Left ventricle myocardium inferior (tissue), 1 donor: ENCODE measurements at places on chromosomes 11 and 22. TPM values are rescaled to one million over a fixed set of nuclear protein-coding genes. Genes with fewer than 3 reads are reported as not detected.

DNA sequence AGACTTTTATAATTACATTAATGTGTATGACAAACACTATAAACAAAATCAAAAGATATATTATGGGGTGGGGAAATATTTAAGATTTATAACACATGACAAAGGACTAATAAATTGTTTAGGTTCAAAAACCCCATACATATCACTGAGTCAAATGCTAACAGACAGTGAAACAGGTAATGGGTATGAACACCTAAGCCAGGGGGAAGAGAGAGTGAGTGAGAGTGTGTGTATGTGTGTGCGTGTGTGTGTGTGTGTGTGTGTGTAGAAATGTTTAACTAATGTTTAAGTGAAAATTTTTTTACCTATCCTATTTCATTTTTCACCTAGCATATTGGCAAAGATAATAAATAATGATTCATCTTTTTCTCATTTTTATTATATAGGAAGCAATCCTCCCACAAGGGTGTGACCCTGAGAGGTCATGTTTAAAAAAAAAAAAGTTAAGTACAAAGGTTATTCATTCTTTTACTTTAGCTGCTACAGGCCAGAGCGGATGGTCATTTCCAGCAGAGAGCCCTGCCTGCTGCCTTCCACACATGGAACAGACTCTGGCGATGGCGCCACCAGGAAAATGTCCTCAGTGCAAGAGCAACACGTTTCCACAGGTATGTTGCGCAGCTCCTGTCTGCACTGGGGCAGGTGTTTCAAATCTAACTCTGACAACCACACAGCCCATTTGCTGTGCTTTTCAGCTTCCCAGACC is 72.9 kb downstream of the PISD start:
- no peaks in the 10 kb centered on the region for H3K27me3 ChIP-seq
- H3K27ac ChIP-seq, result no peak overlapping the region
- peaks cover 11% of the 10 kb centered on the region for H3K36me3 ChIP-seq
- peaks cover 5% of the 10 kb centered on the region for H3K4me1 ChIP-seq
- no peak for DNase-seq

- no peaks in the 10 kb centered on the region for H3K36me3 ChIP-seq
- H3K27ac ChIP-seq, result no peak overlapping the region
- no peak overlapping the region for H3K4me3 ChIP-seq
- no peaks in the 10 kb centered on the region for H3K4me1 ChIP-seq
Measured at GRCh38 chr11:132062541-132062940, 692.1 kb downstream of the NTM start.

DNA sequence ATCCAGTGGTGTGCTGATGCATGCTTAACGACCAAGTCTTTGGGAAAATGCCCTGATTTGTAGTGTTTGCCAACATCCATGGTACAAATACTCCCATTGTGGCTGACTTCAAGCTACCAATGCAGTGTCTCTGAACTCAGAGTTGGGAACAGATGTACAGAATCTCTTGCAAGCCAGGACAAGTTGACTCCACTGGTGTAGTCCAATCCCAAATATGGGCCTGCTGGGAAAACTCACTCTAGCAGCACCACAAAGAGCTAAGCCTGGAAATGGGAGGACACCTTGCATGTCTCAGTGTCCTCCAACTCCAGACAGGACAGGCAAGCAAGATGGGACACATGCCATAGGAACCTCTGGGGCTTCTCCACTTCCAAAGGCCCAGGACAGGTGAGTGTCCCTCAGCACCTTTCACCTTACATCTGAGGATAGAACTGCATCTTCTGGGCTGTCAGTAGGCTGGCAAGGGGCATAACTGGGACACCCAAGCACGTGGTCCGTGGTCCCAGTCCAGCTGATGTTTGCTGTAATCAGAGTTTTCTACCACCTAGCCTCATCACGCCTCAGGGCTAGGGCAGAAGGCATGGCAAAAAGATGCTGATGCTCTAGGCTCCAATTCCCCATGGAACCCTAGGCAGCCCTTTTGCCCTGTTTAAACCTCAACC is 6.5 kb downstream of the LMO1 start:
- no peak overlapping the region for H3K4me3 ChIP-seq
- H3K4me1 ChIP-seq, result peaks cover 10% of the 10 kb centered on the region
- no peaks in the 10 kb centered on the region for H3K36me3 ChIP-seq
- H3K27me3 ChIP-seq, result peaks cover 26% of the 10 kb centered on the region
- DNase-seq, result no peak

- H3K27ac ChIP-seq, result no peak overlapping the region
- no peak for DNase-seq
- no peaks in the 10 kb centered on the region for H3K36me3 ChIP-seq
- H3K27me3 ChIP-seq, result peaks cover 10% of the 10 kb centered on the region
- no peaks in the 10 kb centered on the region for H3K4me1 ChIP-seq
Measured at GRCh38 chr11:71535825-71536224, 2.0 kb upstream of the KRTAP5-8 start.

GRCh38 chr11:62719302-62719978 is 7.8 kb downstream of the HNRNPUL2 start:
- DNase-seq, result no peak
- H3K27ac ChIP-seq, result no peak overlapping the region
- H3K4me3 ChIP-seq, result no peak overlapping the region
- H3K4me1 ChIP-seq, result peaks cover 71% of the 10 kb centered on the region
- H3K27me3 ChIP-seq, result no peaks in the 10 kb centered on the region
- peaks cover 99% of the 10 kb centered on the region for H3K36me3 ChIP-seq

DNA sequence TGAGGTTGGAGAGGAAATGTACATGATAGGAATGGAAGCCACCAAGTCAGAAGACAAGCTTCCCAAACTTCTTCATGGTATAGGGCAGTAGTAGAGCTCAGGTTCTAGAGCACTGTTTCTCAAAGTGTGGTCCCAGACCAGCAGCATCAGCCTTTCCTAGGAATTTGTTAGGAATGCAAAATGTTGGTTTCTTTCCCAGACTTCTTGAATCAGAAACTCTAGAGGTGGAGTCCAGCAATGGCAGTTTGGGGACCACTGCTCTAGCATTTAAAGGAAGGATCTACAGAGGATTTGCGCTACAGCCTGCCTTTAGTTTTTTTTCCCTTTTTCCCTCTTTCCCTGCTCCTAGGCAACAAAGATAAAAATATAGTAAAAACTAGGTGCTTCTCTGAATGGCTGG is 17.0 kb upstream of the MMP12 start:
- H3K27ac ChIP-seq, result no peak overlapping the region
- H3K4me3 ChIP-seq, result no peak overlapping the region
- no peaks in the 10 kb centered on the region for H3K36me3 ChIP-seq

TESMIN gene
- total RNA-seq, result 0.52 TPM

C11orf91 gene
- total RNA-seq, result not detected
